Type B pancreatic cell (in vitro differentiated cells): ENCODE measurements at places on chromosomes 5 and 9.

- no peak for DNase-seq
These were observed 51.1 kb downstream of the NSG2 start for GRCh38 chr5:174096619-174097018.

- no peak for DNase-seq
These were observed 5.6 kb upstream of the GPR151 start for GRCh38 chr5:146521403-146522106.

DNA sequence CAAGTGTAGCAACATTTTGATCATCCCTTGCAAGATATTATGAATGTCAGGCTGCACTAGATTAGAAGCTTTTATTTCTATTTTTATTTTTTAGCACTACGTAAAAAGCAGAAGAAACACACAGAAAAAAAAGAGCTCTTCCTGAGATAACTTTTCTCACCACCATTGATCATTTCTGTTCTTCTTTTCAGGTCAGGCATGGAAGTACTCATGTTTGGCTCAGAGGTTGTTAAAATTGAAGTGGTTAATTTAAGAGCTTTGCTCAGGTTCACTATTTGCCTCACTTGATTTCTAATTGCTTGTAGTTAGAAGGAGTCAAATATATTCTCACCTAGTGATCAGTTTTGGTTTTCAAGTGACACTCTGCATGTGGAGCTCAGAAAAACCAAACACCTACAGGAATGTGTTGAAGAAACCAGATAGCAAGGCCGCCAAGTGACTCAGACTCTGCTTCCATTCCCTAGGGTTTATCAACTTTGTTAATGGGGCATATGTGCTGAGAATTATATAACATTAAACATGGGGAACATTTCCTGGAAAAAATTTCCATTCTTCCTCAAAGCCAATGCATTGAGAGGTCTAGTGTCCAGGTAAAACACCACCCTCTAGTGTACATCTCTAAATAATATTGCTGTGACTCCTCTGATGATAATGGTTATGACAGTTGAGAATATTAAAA lies 679.8 kb downstream of the CETN3 start:
- DNase-seq: no peak

- DNase-seq: no peak
These were observed 16.0 kb upstream of the OR13C9 start for GRCh38 chr9:104633976-104634520.

DNA sequence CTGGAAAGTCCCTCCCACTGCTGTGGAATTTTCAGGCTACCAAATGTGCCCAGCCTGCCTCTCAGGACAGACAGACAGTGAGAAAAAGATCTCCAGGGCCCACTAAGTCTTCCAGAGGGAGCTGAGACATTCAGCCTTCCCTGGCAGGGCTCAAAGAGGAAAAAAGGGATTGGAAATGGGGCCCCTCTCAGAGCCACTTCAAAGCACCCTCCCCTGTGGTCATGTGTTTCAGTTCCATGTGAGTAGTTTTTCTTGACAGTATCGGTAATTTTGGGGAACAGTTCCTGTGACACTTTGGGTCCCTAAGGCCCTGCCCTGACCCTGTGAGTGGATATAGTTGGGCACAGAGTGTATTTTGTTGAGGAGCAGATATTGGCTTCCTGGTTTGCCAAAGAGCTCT lies 25.0 kb downstream of the LARP1 start:
- DNase-seq: no peak

DNA sequence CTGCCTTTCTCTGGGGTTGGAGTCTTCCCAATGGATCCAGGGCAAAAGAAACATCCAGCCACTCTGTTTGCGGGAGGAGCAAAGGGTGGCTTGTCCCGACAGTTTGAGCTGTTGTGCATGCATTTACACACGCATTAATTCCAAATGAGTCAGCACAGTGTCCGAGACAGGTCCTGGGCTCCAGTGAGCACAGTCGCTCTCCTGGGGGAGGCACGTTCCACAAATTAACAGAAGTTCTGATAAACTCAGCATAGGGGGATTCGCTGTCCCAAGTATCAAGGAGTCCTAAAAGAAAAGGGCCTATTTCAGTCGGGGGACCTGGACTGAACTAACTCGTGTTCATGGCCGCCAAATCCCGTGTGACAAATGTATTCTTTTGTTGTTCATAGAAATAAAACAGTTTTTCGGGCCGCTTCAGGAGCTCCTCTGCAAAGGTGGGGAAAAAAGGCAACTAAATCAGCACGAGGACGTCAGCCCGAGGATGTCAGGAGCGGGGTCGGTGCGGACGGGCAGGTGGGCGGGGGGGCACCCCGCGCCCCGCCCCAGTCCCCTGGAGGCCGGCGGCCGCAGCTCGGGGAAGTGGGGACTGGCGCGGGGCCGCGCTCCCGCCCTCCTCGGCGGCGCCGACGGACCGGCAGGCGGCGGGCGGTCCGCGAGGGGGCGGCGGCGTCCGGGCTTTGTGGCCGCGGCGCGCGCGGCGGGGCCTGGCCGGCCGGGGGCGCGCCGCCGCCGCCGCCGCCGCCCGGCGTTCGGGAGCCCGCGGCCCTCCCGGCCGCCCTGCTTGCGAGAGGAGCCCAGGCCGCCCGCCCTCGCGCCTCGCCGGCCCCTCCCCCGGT lies at the start of gene MSANTD3:
Gene MSANTD3 (plus strand): TSS at position 614 of the 836 bp plus-strand sequence. CDS start 14,796 bp downstream, outside the sequence.
- DNase-seq: peak; percentile 76
